NCI-H1436 (cell line): ENCODE measurements at places on chromosomes 5 and 9.

GRCh38 chr9:128937310-128938165 lies 9.9 kb downstream of the DOLK start:
- no peak for DNase-seq

DNA sequence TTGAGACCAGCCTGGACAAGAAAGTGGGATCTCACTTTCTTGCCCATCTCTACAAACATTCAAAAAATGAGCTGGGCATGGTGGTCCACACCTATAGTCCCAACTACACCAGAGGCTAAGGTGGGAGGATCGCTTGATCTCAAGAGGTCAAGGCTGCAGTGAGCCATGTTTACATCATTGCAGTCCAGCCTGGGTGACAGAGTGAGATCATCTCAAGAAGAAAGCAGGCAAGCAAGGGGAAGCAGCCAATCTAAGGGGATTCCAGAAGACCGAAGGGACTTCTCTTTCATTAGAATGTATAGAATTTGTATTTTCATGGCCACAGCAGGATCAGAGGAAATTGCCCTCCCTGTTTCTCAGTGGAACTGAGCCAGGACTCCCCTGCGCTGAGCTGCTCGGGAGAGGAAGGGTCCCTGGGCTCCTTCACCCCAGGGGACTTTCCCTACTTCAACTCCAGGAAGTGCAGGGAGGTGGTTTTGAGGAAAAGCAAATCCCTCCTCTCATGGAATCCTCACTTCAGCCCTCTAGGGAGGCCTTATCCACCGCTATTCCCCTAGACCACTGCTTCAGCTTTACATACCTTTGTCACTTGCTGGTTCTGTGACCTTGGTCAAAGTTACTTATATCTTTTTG lies 12.1 kb downstream of the WWC1 start:
- no peak for DNase-seq

- no peak for DNase-seq
These were observed 13.8 kb upstream of the CCL28 start for GRCh38 chr5:43425983-43426382.

GRCh38 chr5:153367466-153367865 lies 123.0 kb upstream of the GRIA1 start:
- no peak for DNase-seq

DNA sequence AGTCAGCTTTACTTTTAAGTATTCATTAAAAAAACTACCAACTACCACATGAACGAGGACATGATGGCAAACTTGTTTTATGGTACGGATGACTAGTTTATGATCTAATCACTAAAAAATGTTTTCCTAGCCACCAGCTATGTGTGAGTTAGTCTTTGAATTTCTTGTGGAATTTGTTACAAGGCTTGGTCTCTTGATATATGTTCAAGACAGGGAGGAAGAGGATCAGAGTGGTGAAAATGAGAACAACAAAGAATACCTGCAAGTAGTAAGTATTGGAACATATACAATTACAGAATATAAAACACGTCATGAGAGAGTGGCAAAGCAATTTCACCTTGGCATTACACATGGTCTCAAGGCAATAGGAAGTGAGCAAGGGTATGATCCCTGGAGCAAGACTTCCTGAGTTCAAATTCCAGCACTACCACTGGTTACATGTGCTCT lies 548.6 kb upstream of the TLE4 start:
- no peak for DNase-seq

DNA sequence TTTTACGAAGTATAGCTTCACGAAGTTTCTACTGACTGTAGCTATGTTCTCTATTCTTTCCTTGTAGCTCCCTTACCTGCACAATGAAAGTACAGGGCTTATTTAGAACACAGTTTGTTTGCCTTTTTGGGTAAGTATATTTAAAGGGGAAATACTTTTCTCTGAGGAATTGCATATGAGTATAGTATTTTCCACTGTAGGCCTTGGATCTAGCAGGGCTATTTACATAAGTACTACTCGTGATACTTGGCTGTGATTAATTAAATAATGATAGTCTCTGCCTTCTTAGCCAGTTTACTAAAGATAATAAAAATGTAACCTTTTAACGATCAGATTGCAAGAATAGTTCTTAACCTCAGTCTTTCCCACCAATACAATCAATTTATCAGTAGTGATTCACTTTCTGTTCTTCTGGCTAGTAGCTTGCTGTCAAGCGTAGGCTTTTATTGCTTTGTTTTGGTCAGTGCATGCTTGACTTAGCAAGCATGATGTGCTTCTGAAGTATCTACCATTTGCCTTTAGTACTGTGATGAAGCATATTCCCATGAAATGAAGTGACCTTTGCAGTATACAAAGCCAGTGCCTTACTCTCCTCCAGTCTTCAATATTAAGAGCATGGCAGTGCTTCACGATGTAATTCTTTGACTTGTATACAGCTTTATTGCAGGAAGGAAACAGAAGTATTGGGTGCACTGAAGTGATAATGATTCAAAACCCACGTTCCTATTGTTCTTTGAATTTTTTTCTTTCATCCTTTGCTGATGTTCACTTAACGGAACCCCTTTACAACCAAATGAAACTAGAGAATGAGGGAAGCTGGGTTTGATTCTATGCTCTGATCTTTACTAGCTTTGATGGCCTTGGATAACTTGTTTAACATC lies 64.2 kb downstream of the SLC44A1 start:
- DNase-seq: no peak

GRCh38 chr5:138109463-138110265 lies 25.8 kb downstream of the WNT8A start:
- no peak for DNase-seq

DNA sequence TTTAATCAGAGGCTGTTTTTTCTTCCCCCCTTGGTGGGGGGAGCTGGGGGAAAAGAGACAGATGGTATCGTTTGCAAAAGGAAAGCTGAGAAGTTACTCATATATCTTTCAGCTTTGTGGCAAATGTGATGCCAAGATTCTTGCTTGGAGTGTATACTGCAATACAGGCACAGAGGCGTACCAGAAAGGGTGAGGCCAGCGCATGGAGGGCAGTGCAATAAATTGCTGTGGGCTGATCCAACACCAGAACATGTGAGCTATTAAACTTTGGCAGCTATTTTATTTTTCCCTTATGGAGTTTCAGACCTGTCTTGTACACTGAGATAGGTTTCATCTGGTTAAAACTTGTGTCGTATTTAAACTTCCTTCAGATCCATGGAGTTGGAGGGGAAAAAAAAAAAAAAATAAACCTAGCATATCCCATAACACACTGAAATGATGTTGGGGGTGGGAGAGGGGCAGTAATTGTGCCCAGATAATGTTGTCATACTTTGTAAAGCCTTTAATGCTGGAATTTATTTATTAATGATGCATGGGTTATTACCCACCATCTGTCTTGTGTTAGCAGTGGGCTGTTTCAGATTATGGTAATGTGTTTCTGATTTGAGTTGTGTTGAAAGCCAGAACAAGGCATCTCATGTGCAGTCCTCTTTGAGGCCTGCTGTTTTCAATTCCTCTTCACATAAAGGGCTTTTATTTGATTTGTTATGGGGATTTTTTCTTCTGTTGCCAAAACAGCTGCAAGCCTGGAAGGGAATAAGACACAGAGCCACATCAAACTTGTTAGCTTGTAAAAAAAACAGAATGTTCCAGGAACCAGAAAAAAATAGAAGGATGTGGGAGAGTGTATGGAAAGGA lies 891.3 kb downstream of the TLE1 start:
- DNase-seq: no peak

DNA sequence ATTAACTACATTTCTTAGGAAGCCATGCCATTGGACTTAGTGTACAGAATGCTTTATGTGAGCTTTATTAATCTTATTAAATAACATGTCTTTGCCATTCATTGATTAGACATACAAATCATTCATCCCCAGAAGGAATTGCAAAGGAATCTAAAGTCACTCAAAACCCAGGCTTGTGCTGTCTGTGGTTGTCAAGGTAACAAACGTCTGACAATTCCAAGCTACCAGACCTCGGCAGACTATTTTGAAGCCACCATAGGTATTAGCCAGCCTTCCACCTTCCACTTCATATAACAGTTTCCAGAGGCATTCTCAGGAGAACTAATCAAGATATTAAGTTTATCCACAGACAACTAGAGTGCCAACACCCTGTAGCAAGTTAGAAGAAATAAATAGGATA lies 135.2 kb upstream of the TUSC1 start:
- no peak for DNase-seq

DNA sequence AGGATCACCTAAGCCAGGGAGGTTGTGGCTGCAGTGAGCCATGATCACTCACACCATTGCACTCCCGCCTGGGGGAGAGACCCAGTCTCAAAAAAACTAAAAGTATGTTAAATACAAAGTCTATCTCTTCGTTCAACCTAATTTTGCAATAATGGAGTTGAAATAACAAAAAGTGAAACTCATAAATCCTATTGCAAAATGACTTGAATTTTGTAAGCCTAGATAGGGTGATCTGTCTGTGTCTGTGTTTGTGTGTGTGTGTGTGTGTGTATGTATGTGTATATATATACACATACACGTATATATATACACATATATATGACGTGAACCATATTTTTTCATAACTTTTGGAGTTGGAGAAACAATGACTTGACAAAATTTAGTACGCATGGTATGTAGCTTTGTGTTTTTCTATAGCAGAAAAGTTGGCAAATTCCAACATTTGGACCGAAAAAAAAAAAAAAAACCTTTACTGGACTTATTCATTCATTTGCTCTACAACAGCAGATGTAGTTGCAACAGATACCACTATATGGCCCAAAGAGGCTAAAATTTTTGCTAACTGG lies 76.9 kb upstream of the CDH6 start:
- no peak for DNase-seq

DNA sequence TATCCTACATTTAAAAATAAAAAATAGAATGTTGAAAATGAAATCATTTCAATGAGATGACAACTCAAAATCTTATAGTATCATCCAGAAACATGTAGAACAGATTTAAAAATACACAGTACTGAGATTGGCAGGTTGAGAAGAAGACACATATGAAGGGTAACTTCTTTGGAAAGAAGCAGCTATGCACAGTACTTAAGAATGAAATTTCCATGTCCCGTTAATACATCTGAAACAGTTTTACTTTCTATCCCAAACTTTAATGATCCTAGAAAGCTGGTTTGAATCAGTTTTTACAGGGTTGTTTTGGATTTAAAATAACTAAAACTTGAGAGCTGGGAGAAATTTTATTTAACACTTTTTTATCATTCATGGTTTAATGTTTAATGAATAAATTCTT lies 36.0 kb upstream of the ARRDC3 start:
- no peak for DNase-seq

- no peak for DNase-seq
These were observed 8.4 kb upstream of the TRIO start for GRCh38 chr5:14134771-14135170.

- DNase-seq: no peak
These were observed 53.5 kb upstream of the ERCC6L2 start for GRCh38 chr9:95822015-95822414.

DNA sequence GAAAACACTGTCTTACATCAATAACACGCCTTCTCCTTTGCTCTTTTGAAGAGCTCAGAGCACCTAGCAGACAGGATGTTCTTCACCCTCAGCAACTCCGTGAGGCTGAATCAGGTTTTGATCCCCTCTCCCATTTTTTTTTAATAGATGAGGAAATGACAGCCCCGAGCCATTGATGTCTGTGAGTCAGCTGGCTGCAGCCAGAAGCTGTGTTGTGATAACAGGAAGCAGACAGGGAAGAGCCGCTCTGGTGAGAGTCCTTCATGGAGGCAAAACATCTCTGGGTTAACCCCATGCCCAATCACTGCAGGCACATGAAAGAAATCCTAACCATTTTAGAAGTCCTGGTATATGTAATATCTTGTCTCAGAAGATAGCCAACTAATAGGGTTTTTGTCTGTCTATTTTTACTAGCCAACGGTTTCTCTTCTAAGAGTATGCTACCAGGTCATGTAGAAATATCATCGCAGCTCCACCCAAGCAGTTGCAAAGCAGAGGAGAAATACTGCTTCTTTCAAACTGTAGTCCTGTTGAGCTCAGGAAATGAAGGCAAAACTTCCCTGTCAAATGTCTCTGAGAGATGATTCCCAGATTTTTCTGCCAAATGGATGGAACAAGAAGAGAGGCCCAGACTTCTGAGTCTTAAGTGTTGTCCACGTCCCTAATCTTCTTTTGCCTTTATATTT lies 568.9 kb downstream of the CCDC171 start:
- no peak for DNase-seq

GRCh38 chr5:91027405-91028139 lies 355.5 kb downstream of the ARRDC3 start:
- DNase-seq: no peak

- DNase-seq: no peak
These were observed 266.8 kb upstream of the ACTBL2 start for GRCh38 chr5:57749396-57749795.

GRCh38 chr9:124309667-124310084 lies 51.9 kb downstream of the NEK6 start:
- no peak for DNase-seq
